Stimulated activated CD8-positive, alpha-beta memory T cell treated with anti-CD3 and anti-CD28 coated beads, Interleukin-15, amount 100 ng/mL, for 24 hours (primary cell): ENCODE measurements at places on chromosomes 1 and 21.

DNA sequence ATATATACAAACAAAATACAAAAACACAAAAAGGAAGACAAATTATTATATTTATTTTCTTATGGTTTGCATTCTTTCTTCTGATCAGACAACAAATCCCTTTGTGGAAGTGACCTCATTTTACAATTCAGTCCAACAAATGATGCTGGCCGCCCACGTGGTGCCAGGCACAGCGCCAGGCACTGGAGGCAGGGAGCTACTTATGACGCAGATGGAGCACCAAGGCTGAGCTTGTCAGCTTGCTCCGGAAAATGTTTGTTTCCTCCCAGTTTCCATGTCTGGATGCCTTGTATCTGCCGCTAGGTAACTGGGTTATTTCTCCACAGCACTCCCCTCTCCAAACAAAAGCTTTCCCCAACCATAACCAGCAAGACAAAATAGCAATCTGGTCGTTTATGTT, 30.7 kb upstream of the CD34 start:
- no peak for DNase-seq

- DNase-seq: no peak
Measured at GRCh38 chr1:229149435-229149834, 121.5 kb upstream of the RAB4A start.

DNA sequence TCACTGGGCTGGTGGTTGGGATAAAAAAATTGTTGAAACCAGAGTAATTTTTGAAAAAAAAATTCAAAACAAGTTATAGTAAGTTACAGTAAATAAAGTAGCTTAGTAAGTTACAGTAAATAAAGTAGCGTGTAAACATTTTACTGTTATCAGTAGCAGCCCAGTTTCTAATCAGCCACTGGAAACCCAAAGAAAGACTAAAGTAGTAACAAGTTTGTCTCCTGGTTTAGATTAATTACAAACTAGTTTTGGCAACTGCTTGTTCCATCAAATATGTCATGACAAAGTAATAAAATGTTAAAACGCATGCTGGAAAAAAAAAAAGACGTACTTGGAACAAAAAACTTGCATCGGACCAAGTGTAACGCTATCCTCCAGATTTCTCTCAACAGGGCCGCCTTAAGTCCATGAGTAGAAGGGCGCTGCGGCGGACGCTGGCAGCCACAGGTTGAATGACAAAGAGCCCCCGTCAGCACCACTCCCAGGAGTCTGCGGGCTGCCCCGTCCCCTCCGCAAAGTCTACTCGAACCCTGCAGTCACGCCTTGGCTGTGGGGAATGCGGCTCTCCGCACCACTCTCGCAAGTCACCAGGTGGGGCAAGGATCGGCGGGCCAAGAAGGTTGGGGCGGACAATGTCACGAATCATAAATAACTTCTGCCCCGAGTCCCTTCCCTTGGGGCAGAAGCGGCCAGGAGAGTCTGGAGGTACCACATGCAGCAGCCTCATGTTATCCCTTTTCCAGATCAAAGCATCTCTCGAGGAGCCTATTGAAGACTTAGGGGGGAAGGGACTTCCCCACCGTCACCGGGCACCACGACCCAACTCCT, 837 bp downstream of the SLC16A1 start:
- DNase-seq: peak; percentile 16

- no peak for DNase-seq
Measured at GRCh38 chr1:212613440-212614335, 5.1 kb downstream of the ATF3 start.

GRCh38 chr1:66542811-66543767, 9.1 kb downstream of the SGIP1 start:
- DNase-seq: no peak
